Activated CD4-positive, alpha-beta T cell treated with anti-CD3 and anti-CD28 coated beads, Interleukin-2, Interleukin-6, amounts not matched to agents 100 ng/mL and 50 ng/mL, durations not matched to agents 16 hours and 8 hours (primary cell): ENCODE measurements at places on chromosomes 7 and 10.

DNA sequence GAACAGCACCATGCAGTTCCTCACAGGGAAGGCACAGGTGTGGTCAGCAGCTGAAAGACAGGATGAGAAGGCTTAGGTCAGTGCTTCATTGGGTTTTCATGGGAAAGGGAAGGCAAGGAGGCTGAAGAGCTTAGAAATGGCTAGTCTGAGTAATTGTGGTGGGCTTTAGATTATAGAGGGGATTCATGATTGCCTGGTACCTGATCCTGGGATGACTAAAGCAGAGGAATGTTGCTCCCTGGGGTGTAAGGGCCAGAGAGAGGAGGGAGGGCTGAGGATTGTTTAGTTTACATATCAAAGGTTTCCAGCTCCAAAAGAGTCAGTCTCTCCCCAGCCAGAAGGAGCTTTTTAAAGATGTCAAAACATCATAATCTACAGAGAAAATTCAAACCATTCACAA is 396.3 kb upstream of the POM121L12 start:
- no peak for DNase-seq

GRCh38 chr10:120735773-120736371 is 115.3 kb upstream of the WDR11 start:
- peak; percentile 25 for DNase-seq

DNA sequence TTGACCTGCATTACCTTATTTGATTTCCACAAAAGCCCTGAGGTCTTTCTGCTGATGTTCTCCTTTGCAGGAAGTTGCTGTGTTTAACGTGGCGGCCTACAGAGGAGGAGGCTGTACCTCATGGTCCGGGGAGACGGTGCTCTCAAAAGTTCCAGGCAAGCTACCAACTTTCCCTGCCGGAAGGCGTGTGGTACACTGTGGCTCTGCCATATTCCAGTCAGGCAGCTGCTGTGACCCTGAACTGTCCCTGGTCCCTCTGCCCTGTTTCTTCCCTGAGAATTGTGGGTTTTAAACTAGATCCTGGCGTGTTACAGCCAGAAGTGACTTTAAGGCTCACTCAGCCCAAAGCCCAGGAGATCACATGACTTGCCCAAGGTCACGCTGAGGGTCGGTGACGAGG is 139.2 kb downstream of the TEX36 start:
- DNase-seq: no peak

- DNase-seq: no peak
These were observed 83.3 kb downstream of the PLXNA4 start for GRCh38 chr7:132492823-132493445.

DNA sequence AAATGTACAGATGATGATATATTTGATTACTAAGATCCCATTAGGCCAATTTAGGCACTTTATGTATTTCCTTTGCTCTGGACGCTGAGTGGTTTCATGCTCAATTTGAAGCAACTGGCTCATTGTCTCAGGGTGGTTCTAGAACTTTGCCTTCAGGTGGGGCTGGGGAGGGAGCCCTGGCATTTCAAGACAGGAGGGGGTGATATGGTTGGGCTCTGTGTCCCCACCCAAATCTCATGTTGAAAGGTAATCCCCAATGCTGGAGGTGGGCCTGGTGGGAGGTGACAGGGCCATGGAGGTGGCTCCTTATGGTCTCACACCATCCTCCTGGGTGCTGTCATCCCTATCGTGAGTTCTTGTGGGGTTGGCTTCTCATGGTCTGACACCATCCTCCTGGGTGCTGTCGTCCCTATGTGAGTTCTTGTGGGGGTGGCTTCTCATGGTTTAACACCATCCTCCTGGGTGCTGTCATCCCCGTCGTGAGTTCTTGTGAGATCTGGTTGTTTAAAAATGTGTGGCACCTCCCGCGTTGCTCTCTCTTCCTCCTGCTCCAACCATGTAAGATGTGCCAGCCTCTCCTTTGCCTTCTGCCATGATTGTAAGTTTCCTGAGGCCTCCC is 151.5 kb upstream of the KLF6 start:
- no peak for DNase-seq

GRCh38 chr7:135160098-135160857 is 10.2 kb downstream of the CYREN start:
- DNase-seq: no peak

DNA sequence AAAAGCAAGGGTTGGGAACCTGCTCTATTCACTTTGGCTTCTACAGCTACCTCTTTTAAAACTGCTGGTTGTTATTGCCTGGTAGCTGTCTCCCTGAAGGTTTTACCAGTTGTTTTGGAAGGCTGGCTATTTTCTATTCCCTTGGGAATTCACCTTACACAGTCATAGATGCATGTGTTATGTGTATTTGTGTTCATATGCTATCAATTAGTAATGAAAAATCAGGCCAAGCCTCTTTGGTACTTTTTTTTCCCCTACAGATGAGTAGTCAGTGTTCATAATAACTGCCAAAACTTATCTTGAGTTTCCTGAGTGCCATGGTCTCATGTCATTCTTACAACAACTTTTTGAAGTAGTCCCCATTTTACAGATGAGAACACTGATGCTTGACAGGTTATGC is 738.0 kb upstream of the GALNT17 start:
- DNase-seq: no peak

GRCh38 chr7:151088019-151088855 is 2.0 kb downstream of the AGAP3 start:
- DNase-seq: no peak

DNA sequence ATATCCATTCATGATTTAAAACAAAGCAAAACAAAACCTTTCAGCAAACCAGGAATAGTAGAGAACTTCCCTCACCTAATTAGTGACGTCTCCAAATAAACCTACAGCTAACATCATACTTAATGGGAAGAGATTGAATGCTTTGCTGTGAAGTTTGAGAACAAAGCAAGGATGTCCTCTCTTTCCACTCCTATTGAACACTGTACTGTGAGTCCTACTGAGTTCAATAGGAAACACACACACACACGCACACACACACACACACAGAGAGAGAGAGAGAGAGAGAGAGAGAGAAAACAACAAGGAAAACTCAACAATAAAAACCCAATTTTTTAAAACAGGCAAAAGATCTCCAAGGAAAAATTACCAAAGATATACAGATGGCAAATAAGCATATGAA is 32.3 kb downstream of the PODXL start:
- DNase-seq: no peak

- DNase-seq: no peak
These were observed 491.3 kb downstream of the RPS24 start for GRCh38 chr10:78524941-78525340.

- no peak for DNase-seq
These were observed 53.1 kb upstream of the NPS start for GRCh38 chr10:127496035-127496434.

GRCh38 chr10:73039635-73040034 is 57.0 kb downstream of the P4HA1 start:
- DNase-seq: no peak

DNA sequence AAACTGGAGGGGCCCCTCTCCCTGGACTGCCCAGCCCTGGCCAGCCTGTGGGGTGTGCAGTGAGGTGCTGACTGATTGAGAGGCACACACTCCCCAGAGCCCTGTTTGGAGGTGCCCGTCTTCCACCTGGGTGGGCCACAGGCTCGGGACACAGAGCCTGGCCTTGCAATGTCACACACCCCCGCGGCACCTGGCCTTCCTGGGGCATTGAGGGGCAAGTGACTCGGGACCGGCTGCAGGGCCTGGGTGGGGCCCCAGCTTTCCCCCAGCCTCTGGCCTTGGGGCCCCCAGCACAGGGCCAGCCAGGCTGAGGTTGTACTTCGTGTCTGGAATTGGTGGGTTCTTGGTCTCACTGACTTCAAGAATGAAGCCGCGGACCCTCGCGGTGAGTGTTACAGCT is 13.9 kb upstream of the NKX6-2 start:
- no peak for DNase-seq

- no peak for DNase-seq
These were observed 15.8 kb downstream of the GLCCI1 start for GRCh38 chr7:7984424-7984823.

- DNase-seq: peak; percentile 65
These were observed 8.4 kb upstream of the LYZL2 start for GRCh38 chr10:30637881-30638467.

- DNase-seq: no peak
These were observed 26.0 kb downstream of the SLC29A3 start for GRCh38 chr10:71344993-71345480.

- no peak for DNase-seq
These were observed 40.5 kb downstream of the PDE6C start for GRCh38 chr10:93652857-93653256.

DNA sequence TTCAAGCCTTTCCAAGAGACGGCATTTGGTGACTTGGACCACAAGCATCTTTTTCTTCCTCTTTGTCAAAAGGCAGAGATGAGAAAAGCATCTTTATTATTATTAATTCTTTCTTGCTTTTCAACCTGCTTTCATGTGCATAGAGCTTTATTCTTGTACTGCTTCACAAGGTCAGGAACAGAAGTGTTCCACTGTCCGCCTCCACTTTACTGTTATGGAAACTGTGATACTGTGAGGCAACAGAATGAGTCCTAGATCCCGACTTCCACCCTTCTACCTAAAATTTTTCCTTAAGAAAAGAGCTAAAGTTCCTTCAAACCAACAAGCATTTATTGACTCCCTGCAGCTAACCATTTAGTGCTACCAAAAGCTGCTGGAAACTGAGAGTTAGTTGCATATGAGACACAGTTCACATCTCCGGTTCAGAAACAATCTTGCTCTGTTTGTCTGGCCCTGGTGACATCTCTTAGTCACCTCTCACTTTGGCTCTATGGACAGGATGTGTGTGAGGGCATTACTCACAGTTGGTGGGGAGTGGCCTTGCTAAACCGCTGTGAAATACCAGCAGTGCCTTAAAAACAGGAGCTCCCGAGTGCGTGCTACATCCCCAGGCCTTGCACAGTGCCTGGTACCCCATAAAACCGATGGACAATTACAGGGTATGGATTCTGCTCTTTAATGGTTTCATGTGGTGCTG is 77.1 kb upstream of the TRIL start:
- peak; percentile 71 for DNase-seq

- DNase-seq: no peak
These were observed 24.2 kb upstream of the MACC1 start for GRCh38 chr7:20241194-20241910.

GRCh38 chr7:32100407-32100907 is 30.2 kb upstream of the PDE1C start:
- DNase-seq: no peak

- DNase-seq: no peak
These were observed 9.0 kb upstream of the GPR141 start for GRCh38 chr7:37674531-37674930.

GRCh38 chr10:73183667-73184281 is 15.9 kb downstream of the FAM149B1 start:
- DNase-seq: no peak

DNA sequence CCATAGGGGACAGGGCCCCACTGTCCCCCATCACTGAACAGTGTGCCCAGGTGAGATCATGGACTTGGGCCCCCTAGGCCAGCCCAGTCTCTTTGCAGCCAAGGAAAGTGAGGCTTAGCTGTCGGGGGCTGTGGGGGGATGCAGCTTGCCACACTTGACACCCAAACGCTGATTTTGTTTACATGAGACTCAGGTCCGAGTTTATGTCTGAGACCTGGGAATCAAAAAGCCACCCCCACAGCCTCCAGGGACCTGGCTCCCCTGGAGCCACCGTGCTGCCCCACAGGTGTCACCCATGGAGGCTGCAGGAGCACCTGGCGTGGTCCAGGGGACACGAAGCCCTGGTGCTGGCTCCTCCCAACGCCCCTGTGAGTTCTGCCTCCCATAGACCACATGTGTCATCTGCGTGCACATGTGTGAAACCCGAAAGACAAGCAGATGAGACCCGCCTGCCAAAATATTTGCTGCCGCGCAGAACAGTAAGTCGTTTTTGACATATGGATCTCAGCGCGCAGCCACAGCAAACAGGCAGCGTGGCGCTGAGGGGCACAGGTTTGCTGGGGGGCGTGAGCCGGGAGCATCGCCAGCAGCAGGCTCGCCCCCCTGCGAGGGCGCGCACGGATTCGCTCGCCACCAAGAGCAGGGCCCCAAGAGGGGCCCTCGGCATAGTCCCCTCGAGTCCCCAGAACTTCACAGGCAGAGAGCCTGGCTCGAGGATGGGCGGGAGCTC is 112.3 kb downstream of the LHPP start:
- no peak for DNase-seq

DNA sequence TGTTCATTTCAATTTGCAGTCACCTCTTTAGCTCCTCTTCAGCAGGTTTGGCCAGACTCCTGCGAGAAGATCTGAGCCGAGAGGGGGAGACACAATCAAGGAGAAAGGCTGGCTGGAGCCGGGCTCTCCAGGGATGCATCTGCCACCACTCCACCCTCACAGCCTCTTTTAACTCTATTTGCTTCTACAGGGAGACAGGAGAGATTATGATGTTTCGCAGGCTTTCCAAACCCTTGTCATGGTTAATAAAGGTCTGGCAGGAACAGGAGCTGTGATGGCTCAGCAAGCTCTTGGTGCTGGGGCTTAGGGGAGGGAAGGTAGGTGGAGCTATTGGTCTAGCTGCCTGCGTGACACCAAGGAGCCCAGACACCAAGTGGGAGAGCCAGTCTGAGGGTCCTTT is 448.1 kb upstream of the PODXL start:
- no peak for DNase-seq

- DNase-seq: no peak
These were observed 4.2 kb downstream of the SUN1 start for GRCh38 chr7:836429-836828.

DNA sequence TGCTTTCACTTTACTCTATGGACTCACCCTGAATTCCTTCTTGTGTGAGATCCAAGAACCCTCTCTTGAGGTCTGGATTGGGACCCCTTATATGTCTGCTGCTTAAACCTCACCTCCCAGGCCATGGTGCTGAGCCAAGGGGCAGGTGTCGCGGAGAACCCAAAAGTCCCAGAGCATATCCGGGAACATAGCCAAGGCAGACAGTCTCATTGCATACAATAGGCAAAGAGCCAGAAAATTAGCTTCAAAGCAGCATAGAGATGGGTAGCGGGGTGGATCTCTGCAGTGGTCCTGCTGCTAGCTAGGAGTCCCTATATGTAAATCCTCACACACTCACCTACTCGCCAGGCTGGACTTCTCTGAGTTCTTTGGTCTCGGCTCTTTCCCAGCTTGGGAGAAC is 5.5 kb downstream of the CCL24 start:
- no peak for DNase-seq

- DNase-seq: no peak
These were observed 231.0 kb downstream of the CSTF2T start for GRCh38 chr10:51468424-51468823.

DNA sequence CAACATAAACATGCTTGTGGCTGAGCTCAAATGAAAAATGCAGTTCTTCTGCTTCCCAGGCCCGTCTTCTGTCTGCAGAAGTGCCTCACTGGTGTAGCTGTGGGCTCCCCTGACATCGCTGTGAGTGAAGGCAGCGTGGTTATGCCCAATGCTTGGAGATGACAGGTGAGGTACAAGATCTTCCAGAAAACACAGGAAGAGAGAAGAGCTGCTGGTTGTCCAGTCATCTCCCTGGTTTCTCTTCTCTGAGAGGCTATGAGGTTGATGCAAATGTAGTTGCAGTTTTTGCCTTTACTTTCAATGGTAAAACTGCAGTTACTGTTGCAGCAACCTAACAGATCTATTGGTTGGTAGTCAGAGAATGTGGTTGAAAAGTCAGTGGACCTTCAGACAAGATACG is 223.6 kb downstream of the GATA3 start:
- DNase-seq: peak; percentile 43
